ENCODE measurements at places on chromosomes 6 and 20. TPM values are rescaled to one million over a fixed set of nuclear protein-coding genes. Genes with fewer than 3 reads are reported as not detected.

Gene ENPP5
- not detected for total RNA-seq

Gene SMLR1
- total RNA-seq = not detected

Gene BHLHE23
- total RNA-seq = not detected

Gene SPATS1
- total RNA-seq = not detected

Gene LTA
- not detected for total RNA-seq

Gene FAM50B
- 6.0 TPM for total RNA-seq

Gene GABRR2
- total RNA-seq = 0.09 TPM

Gene THBS2
- 0.03 TPM for total RNA-seq

Gene LY6G6C
- total RNA-seq = not detected

Gene LST1
- total RNA-seq = not detected

Gene HMGN3
- 56.4 TPM for total RNA-seq

Gene PRKN
- not detected for total RNA-seq

Gene SGK1
- 133 TPM for total RNA-seq

Gene CTSZ
- 188 TPM for total RNA-seq

Gene RIPOR3
- total RNA-seq = not detected

Gene SLC26A8
- total RNA-seq = 0.10 TPM

Gene LPIN3
- 13.7 TPM for total RNA-seq

Gene SYNE1
- total RNA-seq = 17.3 TPM

Gene CST4
- not detected for total RNA-seq

Gene BIRC7
- total RNA-seq = 1.6 TPM

Gene FILIP1
- total RNA-seq = 0.25 TPM

Gene LPA
- total RNA-seq = 0.09 TPM

Gene SLPI
- 15.1 TPM for total RNA-seq

Gene SLC22A3
- 47.2 TPM for total RNA-seq

Gene RAB44
- 0.05 TPM for total RNA-seq

Gene NEU1
- 25.7 TPM for total RNA-seq

Gene TOX2
- total RNA-seq = 14.2 TPM

Gene COL20A1
- 0.71 TPM for total RNA-seq

Gene ZC2HC1B
- not detected for total RNA-seq

Gene ZSCAN26
- 4.5 TPM for total RNA-seq

Gene PDYN
- total RNA-seq = not detected

Gene MAP3K5
- total RNA-seq = 2.2 TPM

Gene NEDD9
- 53.1 TPM for total RNA-seq

Gene PGK2
- total RNA-seq = not detected

Gene NKAIN2
- total RNA-seq = not detected

Gene LAMA2
- total RNA-seq = 0.47 TPM

Gene TREM1
- 0.25 TPM for total RNA-seq

Gene DEFB132
- not detected for total RNA-seq

Gene PM20D2
- total RNA-seq = 14.9 TPM

Gene PTK7
- total RNA-seq = 5.1 TPM

Gene KIF6
- 0.17 TPM for total RNA-seq

Gene NR2E1
- total RNA-seq = not detected

Gene LAMP5
- total RNA-seq = not detected

Gene UBE3D
- total RNA-seq = 4.2 TPM

Gene FAM83C
- total RNA-seq = 0.14 TPM

Gene CALHM4
- total RNA-seq = not detected

Gene MARCKS
- 13.6 TPM for total RNA-seq

Gene RRAGD
- 4.8 TPM for total RNA-seq

Gene MUCL3
- total RNA-seq = 0.14 TPM

Gene SRMS
- total RNA-seq = 0.12 TPM

Gene NHSL1
- 3.4 TPM for total RNA-seq
